ENCODE measurements at places on chromosomes 7 and 10.

- DNase-seq, result no peak
Measured at GRCh38 chr10:115073796-115074195, 19.4 kb upstream of the ATRNL1 start.

- DNase-seq, result no peak
Measured at GRCh38 chr7:101174322-101174854, 5.7 kb downstream of the NAT16 start.

DNA sequence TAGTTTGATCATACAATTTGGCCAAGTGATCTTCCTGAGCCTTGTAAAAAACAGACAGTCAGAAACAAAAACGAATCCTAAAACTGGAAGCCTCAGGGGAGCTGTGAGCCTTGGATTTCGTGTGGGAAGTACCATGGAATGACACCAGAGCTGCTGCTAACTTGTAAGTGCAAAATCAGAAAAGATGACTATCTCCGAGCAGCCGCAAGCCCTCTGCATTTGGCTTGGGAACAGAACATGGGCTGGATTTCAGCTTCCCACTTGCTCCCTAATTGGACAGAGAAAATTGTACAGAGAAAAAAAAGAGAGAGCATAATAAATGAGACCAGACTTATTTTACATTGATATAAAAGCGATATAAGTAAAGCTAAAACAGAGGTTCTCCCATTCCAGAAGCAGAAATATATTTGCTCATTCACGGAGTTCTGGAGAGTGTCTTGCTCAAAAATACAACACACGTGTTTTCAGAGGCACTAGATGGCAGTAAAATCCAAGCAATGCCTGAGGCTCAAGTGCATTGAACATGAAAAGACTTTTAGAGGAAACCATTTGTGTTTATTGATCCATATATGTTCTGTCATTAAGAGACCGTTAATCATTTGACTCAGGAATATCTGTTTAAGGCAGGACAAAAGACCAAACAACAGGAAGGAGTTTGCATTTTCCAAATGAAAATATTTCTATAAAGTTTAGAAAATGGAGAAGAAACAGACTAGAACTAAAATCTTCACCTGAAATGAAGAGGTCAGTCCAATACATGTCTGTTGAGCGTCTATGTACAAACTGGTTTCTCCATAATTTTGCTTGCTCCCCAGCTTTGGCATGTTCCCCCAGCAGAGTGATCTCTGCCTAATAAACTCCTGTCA lies 78.3 kb upstream of the SLC26A5 start:
- DNase-seq, result no peak

GRCh38 chr10:31700181-31700611 lies 228.4 kb downstream of the ARHGAP12 start:
- DNase-seq, result no peak

GRCh38 chr10:92575961-92576360 lies 2.1 kb upstream of the IDE start:
- DNase-seq, result no peak

- no peak for DNase-seq
Measured at GRCh38 chr7:123635551-123636359, 19.9 kb upstream of the LMOD2 start.

- no peak for DNase-seq
Measured at GRCh38 chr7:132979524-132979923, 102.4 kb downstream of the CHCHD3 start.

- no peak for DNase-seq
Measured at GRCh38 chr7:75971961-75972763, 22.2 kb downstream of the TMEM120A start.

All from BJ (cell line).